GM04503 (cell line): ENCODE measurements at places on chromosomes 7 and 10.

GRCh38 chr7:34949361-34949760, 87.9 kb downstream of the DPY19L1 start:
- peak; percentile 32 for DNase-seq

GRCh38 chr10:120691625-120692024, 159.5 kb upstream of the WDR11 start:
- no peak for DNase-seq

DNA sequence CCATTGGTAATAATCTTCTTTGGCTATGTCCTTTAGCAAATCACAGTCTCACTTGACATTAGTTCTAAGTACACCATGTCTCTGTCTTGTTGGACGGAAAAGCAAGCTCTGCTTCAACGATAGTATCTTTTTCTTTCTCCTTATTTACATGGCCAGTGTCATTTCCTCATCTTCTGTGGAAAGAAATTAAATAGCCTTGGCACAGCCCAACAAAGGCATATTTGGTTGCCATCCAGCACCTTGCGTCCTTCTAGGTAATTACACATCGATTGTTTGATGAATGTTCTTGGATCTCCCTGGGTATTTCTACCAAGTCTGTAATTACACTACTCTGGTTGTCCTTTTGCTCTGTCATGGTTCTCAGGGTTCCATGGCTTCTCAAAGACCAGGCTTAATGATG, 183.1 kb downstream of the CHN2 start:
- DNase-seq, result no peak

DNA sequence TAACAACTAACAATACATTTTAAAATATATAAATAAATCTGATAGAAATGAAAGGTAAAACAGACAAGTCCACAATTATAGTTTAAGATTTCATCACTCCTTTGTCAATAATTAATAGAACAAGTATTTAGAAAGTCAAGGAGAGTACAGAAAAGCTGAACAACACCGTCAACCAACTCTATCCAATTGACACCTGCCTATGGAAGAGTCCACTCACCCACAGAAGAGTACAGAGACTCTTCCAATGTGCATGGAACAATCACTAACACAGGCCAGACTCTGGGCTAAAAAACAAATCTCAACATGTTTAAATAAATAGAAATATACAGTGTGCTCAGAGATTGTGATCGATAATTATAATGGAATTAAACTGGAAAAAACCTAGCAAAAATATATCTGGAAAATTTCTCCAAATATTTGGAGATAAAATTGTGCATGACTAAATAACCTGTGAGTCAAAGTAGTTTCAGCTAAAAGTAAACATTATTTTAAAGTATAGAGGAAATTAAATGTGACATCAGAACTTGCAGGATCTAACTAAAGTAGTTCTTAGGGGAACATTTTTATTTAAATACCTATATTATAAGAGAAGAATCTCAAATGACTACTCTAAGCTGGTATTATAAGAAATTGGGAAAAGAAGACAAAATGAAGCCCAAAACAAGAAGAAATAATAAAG, 109.9 kb upstream of the EGFR start:
- no peak for DNase-seq

GRCh38 chr10:121380211-121380610, 218.0 kb downstream of the FGFR2 start:
- no peak for DNase-seq

DNA sequence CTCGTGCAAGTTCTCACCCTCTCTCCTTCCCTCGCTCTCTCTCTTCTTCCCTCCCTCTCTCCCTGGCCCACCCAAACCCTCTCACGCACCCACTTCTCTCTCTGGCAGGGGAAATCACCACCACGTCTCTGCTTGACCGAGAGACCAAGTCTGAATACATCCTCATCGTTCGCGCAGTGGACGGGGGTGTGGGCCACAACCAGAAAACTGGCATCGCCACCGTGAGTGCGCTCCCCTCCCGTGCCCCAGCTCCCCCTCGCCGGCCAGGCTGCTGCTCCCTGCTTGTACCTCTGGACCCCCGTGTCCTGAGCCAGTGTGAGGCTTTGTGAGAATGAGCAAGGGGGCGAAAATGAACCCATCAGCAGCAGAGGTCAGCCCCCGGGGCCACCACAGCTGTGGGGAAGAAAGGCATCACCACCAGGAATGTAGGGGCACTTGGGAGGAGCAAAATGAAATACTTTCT, 25.5 kb downstream of the C10orf105 start:
- no peak for DNase-seq

DNA sequence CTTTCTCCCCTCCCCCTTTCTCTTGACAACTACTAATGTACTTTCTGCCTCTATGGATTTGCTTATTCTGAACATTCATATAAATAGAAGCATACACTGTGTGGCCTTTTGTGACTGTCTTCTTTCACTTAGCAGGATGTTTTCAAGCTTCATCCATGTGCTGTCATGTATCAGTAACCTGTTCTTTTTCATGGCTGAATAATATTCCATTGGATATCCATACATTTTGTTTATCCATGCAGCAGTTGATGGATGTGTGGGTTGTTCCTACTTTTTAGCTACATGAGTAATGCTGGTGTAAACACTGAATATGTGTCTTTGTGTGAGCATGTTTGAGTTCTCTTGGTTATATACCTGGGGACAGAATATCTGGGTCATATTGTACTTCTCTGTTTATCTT, 107.6 kb downstream of the TRRAP start:
- DNase-seq, result no peak

DNA sequence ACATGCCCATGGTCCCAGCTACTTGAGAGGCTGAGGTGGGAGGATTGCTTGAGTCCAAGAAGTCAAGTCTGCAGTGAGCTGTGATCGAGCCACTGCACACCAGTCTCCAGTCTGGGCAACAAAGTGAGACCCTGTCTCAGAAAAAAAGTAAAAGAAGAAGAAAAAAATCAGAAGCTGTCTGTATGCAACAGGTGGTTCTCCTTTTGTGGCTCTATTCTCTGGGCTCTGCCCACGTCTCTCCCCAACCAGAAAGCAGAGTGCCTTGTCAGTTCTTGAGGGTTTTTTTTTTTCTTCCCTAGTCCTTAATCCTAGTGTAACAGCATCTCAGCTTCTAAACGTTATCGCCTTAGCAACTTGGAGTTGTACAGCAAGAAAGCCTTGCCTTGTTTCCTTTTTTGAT, 89.5 kb downstream of the PRKCQ start:
- no peak for DNase-seq

DNA sequence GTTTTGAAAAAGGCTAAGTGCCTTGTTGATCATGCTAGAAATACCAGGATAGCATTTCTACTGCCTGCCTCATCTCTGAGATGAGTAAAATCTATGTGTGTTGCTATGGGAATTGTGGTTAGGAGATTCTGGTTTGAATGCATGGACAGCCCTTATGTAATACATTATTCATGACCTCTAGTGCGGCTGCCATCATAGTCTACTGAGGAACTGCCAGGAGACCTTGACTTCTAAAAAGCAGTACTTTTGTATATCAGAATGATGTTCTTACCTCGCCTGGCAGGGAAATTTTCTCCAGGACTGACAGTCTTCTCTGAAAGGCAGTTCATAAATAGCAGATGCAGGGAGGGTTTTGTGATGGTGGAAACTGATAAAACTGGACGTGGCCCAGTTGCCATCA, 248.5 kb downstream of the NSUN6 start:
- no peak for DNase-seq

- no peak for DNase-seq
These were observed 495.1 kb upstream of the POT1 start for GRCh38 chr7:125424721-125425120.

GRCh38 chr7:29193316-29194205, 1.0 kb upstream of the CHN2 start:
- no peak for DNase-seq

GRCh38 chr10:53572799-53573198, 800.2 kb upstream of the MBL2 start:
- no peak for DNase-seq

DNA sequence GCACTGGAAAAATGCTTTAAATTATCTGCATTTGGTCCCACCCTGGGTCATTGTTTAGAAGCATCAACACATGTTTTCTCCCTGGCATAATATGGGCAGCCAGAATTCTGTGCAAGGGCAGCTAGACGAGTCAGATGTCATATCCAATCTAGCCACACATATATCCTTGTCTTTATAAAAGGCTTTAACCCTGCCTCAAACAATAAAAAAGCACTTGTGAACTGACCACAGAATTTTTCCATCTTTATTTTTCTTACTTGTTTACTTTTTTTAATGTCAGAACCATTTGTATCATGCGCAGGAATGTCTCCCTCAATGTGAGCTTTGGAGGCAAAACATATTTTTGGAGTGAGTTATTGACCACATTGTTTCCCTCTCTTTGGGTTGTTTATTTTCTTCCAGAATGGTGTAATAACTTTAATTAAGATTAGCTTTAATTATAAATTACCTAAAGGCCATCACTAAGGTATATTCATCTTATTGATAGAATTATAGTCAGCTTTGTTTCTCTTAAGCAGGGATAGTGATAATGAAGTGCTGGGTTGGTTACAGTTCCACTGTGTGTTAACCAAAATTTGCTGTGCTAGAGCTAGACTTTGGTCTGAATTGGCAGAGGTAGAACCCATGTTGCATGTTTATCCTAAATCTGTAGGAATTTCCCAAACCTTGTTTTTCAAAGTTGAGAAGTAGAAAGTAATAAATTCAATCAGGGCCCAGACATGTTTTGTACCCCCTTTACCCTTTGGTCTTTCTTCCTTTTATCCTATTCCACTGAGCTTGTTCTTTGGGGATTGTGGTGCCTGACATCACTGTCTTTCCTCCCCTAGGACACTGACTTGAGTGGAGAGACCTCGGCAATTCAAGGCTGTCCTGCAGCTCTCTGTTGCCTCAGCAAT, 1078.4 kb downstream of the KCNMA1 start:
- peak; percentile 87 for DNase-seq

DNA sequence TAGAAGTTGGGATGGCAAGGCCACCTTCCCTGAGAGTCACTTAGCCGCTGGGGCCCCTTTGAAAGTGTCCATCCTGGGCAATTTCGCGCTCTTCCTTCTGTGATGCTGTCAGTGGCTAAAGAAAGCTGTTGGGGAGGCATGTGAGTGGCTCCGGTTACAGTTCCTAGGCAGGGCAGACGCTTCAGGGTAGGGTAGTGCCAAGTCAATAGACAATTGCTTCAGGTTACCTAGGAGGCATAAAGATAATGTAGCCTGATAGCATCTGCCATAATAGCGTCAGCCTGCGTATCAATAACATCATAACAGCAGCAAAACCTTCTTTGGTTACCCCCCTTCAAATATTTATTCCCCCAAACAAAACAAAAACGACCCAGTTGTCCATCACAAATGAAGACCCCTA, at the start of gene FAM107B:
FAM107B (minus strand) TSS at position 101 of the 400 bp plus-strand sequence. CDS start 234 bp downstream, outside the sequence.
- no peak for DNase-seq

- DNase-seq, result no peak
These were observed 794.7 kb downstream of the IPMK start for GRCh38 chr10:57472823-57473619.

- DNase-seq, result no peak
These were observed 234.2 kb upstream of the LRRN3 start for GRCh38 chr7:110856704-110857103.

GRCh38 chr7:143924851-143925250, 10.2 kb upstream of the OR2F2 start:
- DNase-seq, result no peak

- no peak for DNase-seq
These were observed 29.3 kb downstream of the KMT2C start for GRCh38 chr7:152406491-152406890.

DNA sequence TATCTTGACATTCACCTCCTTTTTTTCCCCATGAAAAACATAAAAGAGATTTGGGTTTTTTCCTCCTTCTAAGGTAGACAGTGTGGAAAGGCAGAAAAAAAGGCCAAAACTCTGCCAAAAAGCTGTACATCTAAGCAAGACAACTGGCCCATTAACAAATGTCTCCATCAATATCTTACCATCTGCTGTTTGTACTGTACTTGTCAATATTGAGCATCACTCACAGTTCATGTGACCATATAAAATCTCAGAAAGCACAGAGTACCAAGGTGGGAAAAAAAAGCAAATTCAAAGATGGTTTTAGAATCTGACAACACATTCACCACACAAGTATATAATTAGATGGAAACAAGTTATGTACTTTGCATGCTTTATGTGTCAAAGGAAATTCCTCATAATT, 52.6 kb downstream of the CACNA2D1 start:
- no peak for DNase-seq

DNA sequence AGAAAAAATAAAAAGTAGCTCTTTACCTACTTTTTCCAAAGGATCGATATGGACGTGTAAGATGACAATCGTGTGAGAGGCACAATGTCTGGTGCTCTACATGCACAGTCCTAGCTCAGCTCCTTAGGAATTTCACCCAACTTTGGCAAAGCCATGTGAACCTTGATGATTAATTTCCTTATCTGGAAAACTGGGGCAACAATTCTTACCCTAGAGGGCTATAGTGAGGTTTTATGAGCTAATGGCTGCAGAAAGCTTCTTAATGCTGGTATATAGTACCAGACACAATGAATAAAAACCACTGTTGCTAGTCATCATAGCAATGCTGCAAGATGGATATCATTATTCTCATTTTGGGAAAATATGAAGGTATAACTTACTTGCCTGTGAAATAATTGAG, 202.7 kb downstream of the PARD3 start:
- DNase-seq, result no peak

DNA sequence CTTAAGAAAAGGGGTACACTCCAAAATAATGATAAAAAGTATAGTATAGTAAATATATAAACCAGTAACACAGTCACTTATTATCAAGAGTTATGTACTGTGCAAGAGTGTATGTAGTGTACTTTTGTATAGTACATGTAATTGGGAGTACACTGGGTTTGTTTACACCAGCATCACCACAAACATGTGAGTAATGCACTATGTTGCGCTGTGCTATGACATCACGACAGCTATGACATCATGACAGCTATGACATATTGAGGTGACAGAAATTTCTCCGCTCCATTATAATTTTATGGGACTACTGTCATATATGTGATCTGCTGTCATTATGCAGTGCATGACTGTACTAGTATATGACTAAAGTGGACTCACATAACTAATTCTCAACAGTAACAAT, 84.6 kb downstream of the KMT2C start:
- no peak for DNase-seq

- no peak for DNase-seq
These were observed 141.5 kb upstream of the NPVF start for GRCh38 chr7:25369786-25370185.
